GM23248 (cell line): ENCODE measurements at places on chromosomes 3 and 15. TPM values are rescaled to one million over a fixed set of nuclear protein-coding genes. Genes with fewer than 3 reads are reported as not detected.
A peak's percentile ranks its signal among the peaks of the same experiment; 100 is the strongest.

GRCh38 chr3:49805367-49805782 lies 2.3 kb downstream of the INKA1 start:
- peak; percentile 93 for DNase-seq

ALCAM gene
- polyA plus RNA-seq: 88.2 and 88.7 TPM in 2 replicates

- peak; percentile 81 for DNase-seq
These were observed 4.5 kb downstream of the CFAP44 start for GRCh38 chr3:113436809-113437208.

DNA sequence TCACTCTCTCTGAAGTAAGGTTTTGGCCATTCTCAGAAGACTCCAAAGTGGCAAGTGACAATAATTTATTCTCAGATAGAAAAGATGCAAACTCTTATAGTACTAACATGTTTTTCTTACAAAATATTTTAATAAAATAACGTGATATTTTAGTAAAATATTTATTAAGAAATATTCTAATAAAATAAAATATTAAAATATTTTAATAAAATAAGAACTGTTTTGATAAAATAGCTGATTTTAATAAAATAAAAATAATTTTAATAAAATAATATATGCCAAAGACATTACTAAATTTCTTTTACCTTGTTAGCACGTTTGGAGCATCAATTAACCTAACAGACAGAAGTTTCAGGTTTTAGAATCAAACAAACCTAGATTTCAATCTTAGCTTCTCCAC lies 424.0 kb upstream of the NECTIN3 start:
- DNase-seq: no peak

DNA sequence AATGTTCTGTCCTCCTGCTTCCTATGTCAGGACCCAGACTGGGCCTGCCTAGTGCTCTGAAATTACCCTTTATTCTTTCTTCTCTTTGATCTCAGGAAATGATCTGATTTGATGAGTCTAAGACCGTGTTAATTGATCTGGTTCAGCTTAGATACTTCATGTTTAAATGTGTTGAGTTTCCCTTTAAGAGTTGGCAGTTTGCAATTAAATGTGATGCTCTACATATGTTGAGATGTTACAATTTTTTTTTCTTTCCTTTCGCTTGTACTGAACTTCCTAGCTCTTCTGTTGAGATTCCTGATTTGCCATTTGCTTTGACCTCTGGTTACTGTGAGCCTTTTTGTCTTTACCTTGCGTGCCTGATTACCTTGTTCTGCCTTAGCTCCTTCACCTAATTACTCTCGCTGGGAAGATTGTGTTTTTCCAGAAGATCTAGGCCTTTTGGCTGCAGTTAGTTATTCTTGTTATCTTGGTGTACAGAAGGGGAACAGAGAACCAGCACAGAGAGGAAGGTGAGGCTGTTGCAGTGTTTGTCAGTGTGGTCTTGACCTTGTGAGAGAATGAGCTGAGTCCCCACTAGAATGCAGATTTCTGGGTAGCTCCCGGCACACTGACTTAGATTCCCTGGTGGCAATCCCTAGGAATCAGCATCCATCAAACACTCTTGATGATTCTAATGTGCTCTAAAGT lies 203.6 kb downstream of the EDEM1 start:
- no peak for DNase-seq

DNA sequence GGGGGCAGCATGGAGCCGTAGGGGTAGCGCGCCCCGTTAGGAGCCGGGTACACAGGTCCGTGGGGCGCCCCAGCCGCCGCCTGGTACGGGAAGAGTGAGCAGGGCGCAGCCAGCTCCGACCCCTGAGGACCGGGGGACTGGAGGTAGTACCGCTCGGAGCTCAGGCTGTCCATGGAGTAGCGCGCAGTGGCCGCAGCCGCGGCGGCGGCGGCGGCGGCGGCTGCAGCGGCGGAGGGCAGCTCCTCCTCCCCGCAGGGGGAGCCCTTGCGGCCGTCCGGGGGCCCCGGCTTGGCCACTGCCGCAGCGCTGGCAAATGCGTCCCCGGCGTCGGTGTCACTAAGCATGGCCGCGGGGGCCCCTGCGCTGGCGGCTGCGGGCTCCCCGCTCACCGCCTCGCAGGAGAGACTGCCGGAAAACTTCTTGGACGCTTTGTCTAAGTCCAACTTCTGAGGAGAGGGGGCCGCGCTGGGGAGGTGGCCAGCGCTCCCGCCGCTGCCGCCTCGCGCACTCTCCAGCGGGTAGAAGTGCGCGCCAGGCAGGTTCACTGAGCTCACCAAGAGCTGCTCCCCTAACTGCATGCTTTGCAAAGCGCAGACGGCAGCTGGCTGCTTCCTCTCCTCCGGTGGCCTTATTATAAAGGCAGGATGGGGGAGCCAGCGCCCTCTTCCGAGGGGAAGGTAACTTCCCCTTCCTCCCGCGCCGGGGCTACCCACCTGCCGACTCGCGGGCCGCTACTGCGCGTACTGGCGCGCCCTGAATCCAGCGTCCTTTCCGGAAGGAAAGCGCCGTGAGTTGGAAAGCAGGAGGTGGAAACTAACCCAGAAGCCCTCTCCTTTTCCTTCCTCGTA lies at the start of gene EOMES:
TSS of gene EOMES (minus strand) at position 607 of the 848 bp plus-strand sequence. CDS start at position 578, 29 bp downstream.
- peak; percentile 56 for DNase-seq

LTF gene
- not detected in 2 replicates for polyA plus RNA-seq

TRAT1 gene
- not detected in 2 replicates for polyA plus RNA-seq

ADCY5 gene
- 0.09 TPM in 2 replicates for polyA plus RNA-seq

- no peak for DNase-seq
These were observed 582.0 kb upstream of the SEMA6D start for GRCh38 chr15:47135267-47135666.

GRCh38 chr15:62112616-62113593 lies 46.1 kb downstream of the C2CD4A start:
- peak; percentile 94 for DNase-seq

C3orf62 gene
- 1.5 and 1.6 TPM in 2 replicates for polyA plus RNA-seq

GRCh38 chr3:51955893-51956770 lies 951 bp downstream of the GPR62 start:
- peak; percentile 83 for DNase-seq

- DNase-seq: no peak
These were observed 1.7 kb downstream of the PRTG start for GRCh38 chr15:55740981-55741832.
